ENCODE measurements at places on chromosomes 6 and 20. TPM values are rescaled to one million over a fixed set of nuclear protein-coding genes. Genes with fewer than 3 reads are reported as not detected.
A peak's percentile ranks its signal among the peaks of the same experiment; 100 is the strongest.

DNA sequence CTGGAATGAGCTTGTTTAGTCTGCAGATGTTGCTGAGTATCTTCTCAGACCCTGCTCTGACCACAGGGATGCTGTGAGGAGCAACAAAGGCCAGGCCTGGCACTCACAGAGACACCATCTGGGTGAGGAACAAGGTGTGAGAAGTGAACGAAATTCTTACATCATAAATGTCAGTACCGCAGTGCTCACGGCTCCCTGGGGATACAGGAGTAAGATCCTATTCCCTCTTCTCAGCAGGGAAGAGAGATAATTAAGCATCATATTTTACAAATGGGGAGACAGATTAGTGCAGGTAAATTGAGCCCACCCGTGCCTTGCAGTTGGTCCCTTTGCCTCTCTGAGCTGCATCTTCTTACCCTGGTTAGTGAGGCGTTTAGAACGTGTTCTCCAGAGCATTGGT lies 106.2 kb downstream of the DTD1 start:
- no peak for DNase-seq
- H3K4me3 ChIP-seq: no peak overlapping the region
- peaks cover 7% of the 10 kb centered on the region for H3K36me3 ChIP-seq
- H3K27ac ChIP-seq: no peak overlapping the region

The LIN28B gene
- not detected for total RNA-seq

- peaks cover 2% of the 10 kb centered on the region for H3K27me3 ChIP-seq
- H3K36me3 ChIP-seq: peaks cover 3% of the 10 kb centered on the region
- peak overlapping the region; percentile 88 for H3K4me3 ChIP-seq
- H3K27ac ChIP-seq: peak overlapping the region; percentile 100
Observed at GRCh38 chr6:26286168-26286877, 78.7 kb upstream of the BTN3A2 start.

DNA sequence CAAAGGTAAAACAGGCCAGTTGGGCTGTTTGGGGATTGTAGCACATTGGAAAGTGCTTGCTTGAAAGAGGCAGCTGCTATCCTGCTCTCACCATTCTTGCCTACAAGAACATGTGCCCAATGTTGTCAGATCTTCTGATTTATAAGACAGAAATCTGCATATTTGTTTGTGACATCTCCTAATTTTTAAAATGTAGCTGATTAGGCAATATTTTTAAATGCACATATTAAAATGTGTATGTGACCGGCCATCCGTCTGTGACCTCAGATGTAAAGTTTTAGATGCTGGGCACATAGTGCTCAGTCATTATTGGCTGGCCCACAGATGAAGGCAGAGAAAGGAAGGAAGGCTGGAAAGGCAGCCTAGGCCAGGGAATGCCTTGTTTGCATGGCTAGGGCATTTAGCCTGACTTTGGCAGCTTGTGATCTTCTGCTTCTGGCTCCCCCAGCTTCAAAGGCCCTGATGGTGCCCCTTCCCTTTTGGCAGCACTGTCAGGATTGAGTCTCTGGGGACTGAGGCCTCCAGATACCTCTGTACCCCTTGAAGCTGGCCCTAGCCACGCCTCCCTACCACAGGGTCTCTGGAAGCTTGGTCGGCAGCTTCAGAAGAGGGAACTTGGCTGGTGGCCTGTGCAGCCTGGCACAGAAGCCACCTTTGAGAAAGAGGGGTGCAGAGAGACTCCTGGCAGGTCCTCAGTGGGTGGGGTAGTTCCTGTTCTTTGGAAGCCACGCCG lies 6.4 kb downstream of the SNPH start:
- H3K36me3 ChIP-seq: no peaks in the 10 kb centered on the region
- H3K27me3 ChIP-seq: no peaks in the 10 kb centered on the region
- no peak overlapping the region for H3K4me3 ChIP-seq
- H3K27ac ChIP-seq: no peak overlapping the region
- H3K4me1 ChIP-seq: peaks cover 34% of the 10 kb centered on the region
- DNase-seq: no peak

The LY6G6F gene
- total RNA-seq: not detected

DNA sequence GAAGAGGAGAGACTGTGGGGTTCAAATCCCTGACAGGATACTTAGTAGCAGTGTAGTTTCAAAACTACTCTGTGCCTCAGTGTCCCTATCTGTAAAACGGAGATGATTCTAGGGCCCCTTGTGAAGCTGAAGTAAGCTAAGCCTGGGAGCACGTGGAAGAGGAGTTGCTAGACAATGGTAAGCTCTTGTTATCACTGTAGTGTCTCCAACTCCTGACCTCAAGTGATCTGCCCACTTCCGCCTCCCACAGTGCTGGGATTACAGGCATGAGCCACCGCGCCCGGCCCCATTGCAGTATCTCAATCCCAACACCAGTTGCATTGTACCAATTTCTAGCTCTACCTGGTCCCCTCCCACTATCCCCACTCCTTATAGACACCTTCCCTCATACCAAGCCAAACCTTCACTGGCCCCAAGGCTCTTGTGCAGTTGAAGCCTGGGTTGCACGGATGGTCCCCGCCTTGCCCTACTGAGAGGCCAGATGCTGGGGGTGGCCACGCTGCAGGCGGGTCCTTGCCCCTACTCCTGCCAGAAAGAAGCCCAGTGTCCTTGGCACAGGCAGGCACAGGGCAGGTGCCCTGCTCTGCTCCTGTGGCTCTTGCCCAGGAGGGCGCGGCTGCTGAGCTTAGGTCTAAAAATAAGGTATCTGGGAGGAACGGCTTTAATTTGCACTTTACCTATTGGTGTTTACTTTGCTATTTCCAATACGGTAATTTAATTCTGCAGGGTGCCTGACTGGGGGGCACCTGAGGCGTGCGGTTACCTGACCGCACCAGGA lies 118.1 kb downstream of the VEGFA start:
- H3K27me3 ChIP-seq: peaks cover 9% of the 10 kb centered on the region
- peaks cover 4% of the 10 kb centered on the region for H3K4me1 ChIP-seq
- no peak overlapping the region for H3K4me3 ChIP-seq
- no peaks in the 10 kb centered on the region for H3K36me3 ChIP-seq
- DNase-seq: no peak
- H3K27ac ChIP-seq: no peak overlapping the region
